ENCODE measurements at places on chromosomes 6 and 20.

DNA sequence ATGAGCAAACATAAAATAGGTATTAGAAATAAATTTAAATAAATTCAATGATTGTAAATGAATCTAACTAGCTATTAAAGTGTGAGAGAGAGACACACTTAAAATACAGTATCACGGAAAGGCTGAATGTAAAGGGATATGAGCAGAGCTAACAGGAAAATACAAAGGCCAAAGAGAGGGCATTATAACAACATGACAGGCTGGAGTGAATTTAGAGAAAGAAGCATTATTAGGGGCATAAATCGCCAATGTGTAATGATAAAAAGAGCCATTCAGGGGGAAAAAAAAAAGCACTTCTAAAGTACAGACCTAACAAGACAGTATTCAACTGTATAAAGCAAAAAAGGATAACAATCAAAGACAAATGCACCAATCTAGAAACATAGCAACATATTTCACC lies 28.1 kb downstream of the DACT2 start:
- DNase-seq, result no peak

- DNase-seq, result no peak
Observed at GRCh38 chr6:142794424-142794823, 150.6 kb downstream of the HIVEP2 start.

DNA sequence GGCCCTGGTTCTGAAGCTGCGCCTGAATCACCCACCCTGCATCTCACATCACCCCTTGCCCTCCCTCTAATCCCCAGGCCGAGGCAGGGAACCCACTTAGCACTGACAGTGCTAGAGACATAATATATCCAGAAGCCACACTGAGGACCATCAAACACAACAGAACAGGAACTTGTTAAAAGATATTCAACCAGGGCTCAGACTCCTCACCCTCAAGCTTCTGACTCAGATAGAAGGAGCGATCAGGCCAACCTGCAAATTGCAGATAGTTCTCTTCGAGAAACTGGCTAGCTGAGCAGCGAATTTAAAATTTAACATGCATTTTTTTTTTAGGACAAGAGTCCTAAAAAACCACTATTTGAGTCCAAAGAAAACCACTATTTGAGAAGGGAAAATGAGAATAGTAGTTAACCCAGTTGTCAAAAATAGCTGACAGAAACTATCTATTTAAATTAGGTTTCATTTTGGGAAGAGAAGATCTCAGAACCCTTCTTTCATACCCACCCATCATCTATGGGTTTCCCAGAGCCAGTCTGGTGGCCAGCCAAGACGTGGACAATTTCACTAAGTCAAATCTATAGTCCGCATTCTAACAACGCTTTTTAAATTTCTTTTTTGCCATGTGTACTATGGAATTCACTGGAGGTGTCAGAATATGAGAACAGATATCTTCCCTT lies 95.6 kb downstream of the OPRM1 start:
- DNase-seq, result no peak

DNA sequence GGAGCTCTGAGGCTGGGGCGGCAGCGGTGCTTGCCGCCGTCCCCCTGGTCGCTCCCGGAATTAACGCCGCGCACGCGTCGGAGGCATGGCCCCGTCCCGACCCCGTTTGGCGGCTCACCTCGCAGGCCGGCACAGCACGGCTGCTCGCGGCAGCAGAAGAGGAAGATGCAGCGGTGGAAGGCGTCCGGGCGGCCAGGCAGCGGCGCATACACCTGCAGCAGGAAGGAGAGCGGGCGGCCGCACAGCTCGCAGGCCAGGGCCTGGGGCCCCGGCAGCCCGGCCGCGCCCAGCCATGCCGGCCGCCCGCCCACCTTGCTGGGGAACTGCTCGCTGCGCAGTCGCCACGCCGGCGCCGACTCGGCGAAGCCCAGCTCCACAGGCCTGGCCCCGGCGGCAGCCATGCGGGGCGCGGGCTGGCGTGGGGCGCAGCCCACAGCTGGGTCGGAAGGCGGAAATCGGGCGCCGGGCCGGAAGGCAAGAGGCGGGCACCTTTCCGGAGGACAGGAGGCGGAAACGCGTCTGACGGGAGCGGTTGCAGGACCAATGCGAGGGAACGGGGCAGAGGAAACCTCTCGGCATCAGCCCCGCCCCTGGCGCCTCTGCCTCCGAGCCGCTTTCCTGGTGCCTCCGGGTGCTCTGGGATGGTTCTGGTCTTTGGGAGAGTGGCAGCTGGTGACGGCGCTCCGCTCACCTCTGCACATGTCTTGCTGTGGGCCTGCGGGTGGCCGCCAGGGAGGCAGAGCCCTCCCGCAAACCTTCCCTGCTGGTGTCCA lies at the start of gene PDCD2:
TSS of gene PDCD2 (minus strand) at position 457 of the 773 bp plus-strand sequence. CDS start at position 401, 56 bp downstream.
- DNase-seq, result peak; percentile 79

GRCh38 chr6:73004861-73005260 lies 220.4 kb downstream of the KHDC1L start:
- DNase-seq, result no peak

- DNase-seq, result no peak
Observed at GRCh38 chr6:26525838-26526237, 12.3 kb upstream of the HMGN4 start.

DNA sequence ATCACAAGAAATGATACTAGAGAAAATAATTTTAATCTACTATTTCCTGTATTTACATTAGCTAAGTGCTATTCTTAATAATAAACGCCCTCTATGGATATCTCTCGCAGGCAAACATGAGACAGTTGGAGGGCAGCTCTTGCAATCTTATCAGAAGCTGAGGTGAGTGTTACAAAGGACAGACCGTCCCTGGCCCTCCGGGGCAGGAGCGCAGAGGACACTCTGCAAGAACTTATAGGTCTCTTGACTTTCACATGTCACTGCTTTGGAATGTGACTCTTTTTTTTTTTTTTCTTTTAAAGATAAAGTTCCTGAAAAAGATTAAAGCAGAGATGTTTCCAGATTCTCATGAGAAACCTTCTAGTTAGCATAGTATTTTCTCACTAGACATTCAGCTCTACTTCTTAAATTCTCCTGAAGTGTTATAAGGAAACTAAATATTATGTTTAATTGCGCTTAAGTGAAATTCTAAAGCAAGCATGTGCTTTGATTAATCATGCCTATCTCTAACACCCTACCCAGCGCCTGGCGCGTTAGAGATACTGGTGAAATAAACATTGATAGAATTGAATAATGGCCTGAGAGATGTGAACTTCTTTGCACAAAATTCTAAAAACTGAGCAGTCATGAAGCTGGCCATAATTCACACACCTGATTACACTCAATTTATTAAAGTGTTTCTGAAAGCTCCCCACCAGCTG lies 57.4 kb downstream of the SYTL3 start:
- DNase-seq, result no peak

DNA sequence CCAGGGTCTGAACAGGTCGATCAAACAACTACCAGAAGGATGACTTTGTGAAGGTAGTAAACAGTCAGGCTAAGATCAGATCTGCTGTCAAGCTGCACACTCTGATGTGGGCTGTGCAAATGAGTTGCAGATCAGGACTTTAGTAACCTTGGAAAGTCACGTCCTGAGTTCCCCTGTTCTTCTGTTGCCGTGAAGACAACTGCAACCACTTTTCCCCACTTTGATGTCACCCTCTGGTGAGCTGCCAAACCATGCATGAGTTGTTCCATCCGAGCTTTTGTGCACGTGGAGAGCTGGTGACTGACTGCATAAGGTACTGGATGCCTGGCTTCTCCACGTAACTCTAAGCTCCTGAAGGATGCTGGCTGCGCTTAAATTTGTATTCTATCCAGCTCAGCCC lies 111.0 kb downstream of the CD83 start:
- DNase-seq, result no peak

DNA sequence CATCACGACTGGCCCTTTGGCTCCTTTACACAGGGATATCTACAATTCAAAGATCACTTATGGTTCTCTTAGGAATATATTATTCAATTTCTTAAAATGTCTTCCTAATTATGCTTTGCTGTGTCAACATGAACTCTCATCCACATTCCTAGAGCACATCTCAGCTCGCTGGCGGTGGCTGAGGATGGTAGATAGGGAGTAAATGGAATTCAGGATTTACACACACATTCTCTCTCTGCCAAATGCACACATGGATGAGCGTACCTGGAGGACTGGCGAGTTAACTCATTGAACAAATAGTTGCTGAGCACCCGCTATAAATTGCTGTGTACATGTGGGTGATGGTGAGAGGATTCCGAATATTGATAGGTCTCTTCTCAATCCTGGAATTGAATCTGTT lies 4.8 kb upstream of the MRPS10 start:
- DNase-seq, result no peak

DNA sequence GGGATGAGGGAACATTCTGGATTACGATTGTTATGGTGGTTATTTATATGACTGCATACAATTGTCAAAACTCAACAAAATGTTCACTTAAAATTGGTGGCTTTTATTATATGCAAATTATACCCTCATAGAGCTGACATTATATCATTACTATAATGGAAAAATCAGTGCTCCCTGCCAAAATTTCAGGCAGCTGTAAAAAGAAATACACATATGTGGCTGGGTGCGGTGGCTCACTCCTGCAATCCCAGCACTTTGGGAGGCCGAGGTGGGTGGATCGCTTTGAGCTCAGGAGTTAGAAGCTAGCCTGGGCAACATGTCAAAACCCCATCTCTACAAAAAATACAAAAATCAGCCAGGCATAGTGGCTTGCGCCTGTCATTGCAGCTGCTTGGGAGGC lies 75.8 kb upstream of the SULF2 start:
- DNase-seq, result no peak

DNA sequence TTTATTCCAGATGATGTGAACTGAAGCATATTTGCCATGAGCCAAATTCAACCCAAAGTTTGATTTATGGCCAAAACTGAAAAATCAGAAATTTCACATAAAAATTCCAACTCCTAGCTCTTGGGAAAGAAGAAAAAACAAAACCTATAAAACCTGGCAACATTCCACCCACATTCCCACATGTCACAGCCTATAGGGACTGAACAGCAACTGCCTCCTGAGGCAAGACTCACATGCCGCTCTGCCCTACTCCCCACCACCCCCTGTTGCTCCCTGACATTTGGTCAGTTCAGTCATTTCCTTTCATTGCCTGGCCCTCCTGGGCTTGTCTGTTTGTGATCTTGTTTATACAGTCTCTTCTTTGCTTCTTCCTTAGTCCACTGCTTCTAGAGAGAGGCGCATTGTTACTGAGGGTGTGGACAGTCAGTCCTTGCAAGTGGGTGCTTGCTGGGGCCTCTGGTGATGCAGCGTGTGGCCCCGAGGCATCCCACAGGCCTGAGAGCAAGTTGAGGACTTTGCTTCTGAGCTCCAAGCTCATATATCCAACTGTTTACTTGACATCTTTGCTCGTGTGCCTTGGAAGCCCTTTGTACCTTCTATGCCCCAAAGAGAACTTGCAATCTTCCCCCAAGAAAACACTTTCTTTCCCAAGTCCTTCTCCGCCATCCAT lies 31.4 kb downstream of the NFATC2 start:
- no peak for DNase-seq

DNA sequence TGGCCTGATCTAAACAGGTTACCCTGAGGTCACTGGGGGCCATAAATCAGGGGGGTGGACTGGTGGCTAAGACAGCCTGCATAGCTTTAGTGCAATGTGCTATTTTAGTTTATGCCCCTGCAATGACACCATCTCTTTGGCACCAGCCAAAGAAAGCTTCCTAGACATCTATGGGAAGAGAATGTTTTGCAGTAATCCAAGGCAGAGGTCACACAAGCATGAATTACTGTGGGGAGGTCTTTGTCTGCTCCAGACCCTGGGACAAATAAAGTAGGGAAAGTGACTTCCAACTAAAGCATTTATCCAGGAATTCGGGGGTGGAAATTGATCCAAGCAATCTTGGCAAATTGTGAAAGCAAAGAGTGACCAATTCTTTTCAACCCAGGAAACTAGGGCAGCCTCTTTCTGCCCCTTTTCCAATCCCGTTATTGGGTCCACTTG lies 5.3 kb downstream of the RIPOR2 start:
- DNase-seq, result no peak

- no peak for DNase-seq
Observed at GRCh38 chr6:452301-453067, 60.9 kb downstream of the IRF4 start.

DNA sequence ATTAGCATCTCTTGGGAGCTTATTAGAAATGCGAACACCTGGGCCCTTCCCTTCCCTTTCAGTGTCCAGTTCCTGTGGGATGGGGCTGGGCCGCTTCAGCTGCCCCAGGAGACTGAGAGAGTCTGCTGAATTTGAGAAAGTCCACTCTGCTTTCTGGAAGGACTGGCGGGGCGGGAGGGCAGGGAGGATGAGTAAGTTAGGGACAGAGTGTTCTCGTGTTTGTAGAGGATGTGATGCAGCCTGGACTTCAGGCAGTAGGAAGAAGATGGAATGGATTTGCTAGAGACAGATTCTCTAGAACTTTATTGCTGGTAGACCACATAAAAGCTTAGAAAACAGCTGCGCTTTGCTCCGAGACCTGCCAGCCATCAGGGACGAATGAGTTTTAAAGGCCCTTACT lies 1.1 kb upstream of the TULP4 start:
- no peak for DNase-seq

DNA sequence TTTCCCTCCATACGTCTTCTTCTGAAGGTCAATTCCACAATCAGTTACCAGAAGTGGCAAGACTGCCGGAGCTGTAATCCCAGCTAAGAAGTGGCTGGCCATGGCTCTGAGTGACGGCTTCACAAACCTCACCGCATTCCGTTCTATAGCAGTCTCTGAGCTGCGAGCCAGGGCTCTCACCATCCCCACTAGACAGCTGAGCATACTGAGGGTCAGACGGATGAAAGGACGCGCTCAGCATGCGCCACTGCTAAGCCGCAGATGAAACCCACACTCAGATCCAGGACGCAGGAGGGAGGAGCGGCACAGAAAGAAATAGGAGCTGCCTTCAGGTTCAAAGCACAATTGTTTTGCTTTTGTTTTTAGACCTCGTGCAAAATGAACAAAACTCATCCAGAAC lies 97.9 kb downstream of the ANKRD60 start:
- DNase-seq, result no peak

- no peak for DNase-seq
Observed at GRCh38 chr6:9139746-9140145, 704.4 kb upstream of the SLC35B3 start.

DNA sequence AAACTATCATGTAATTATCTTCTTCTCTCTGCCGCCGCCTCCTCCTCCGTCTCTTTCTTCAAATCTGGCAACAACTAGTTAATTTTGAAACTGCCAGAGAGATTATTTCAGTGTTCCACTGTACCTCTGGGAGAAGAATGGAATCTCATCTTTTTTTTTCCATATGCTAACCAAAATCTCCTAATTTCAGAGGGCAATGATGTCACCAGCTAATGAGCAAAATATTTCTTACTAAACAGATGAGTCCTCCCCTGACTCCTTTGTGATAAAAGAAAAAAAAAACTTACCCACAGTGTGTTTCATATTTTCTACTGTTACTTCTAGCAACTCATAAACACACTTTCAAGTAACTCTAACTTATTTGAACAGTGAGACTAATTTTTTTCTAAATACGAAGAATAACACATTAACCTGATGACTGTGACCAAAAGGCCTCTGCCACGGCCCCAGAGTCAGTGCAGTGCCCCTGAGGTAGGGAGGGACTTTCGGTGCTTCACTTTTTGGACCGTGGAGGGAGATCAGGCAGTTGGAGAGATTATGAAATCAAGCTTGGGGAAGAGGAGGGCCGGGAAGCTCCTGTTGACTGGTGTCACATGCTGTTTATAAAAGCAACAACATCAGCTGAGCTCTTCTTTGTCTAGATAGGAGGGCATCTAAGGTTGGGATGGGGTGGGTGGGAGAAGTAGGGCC lies 159.6 kb downstream of the SASH1 start:
- no peak for DNase-seq
